Kidney glomerular epithelial cell (primary cell): ENCODE measurements at places on chromosomes 4 and X.

GRCh38 chrX:132068405-132068804 lies 45.3 kb downstream of the STK26 start:
- no peak for DNase-seq

DNA sequence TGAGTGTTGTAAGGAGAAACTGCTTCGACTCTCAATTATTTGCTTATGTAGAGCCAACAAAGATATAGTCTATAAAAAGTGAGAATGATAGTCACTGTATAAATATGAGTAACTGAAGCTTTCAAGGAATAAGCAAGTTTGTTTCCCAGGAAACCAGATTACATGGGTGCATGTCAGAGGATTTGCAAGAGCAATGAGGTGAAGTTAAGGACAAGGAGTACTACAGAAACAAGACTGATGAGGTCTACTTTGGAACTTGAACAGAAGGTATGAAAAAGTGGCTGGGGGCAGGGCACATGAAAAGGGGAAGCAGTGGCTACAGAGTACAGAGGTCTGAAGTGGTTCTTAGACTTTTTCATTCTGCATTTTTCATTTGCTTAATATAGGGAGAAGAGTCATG lies 321.0 kb upstream of the CXXC4 start:
- no peak for DNase-seq

GRCh38 chr4:153798901-153799693 lies 10.2 kb upstream of the SFRP2 start:
- DNase-seq, result no peak

- DNase-seq, result no peak
These were observed 121.6 kb upstream of the EPHA5 start for GRCh38 chr4:65791812-65792308.

GRCh38 chrX:3166670-3167455 lies 125.6 kb downstream of the ARSF start:
- no peak for DNase-seq

DNA sequence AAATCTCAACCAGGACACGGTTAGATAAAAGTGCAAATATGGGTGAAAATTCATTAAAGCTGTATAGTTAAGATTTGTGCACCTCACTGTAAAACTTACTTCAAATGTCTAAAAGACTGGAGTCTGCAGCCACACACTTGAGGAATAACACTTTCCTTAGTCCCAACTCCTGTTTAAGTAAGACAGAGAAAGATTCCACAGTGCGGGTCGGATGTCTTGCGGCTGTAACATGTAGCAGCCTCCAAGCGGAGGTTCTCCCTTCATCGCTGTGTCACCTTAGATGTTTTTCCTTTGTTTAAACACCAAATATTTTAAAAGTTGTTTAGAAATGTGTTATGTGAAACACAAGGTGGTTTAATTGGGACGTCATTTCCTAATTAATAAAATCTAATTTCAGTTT lies 905 bp upstream of the MAEA start:
- DNase-seq, result peak; percentile 36

GRCh38 chr4:2220016-2220630 lies 21.8 kb downstream of the HAUS3 start:
- peak; percentile 46 for DNase-seq

DNA sequence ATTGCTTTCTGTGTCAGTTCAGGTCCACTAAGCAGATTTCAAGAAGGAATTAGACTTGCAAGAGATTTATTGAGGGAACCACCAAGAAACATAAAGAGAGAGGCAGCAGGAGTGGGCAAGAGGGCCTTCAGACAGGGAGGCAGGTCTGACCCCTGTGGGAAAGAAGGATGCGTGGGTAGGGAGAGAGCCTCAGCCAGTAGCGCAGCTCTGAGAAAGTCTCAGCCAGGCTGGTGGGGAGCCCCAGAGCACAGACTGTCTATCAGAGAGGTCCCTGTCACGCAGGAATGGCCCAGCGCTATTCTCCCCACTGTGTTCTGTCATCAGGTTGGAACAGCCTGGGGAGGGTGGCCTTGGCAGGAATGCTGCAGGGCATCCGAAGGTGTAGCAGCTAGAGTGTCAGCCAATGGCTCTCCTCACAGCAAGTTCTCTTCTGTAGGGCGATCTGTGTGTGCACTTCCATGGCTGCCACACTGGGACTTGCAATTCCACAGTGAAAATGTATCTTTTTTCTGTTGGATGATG lies 48.0 kb downstream of the OTC start:
- no peak for DNase-seq

- DNase-seq, result peak; percentile 31
These were observed 21.1 kb downstream of the ACOX3 start for GRCh38 chr4:8419222-8420041.

DNA sequence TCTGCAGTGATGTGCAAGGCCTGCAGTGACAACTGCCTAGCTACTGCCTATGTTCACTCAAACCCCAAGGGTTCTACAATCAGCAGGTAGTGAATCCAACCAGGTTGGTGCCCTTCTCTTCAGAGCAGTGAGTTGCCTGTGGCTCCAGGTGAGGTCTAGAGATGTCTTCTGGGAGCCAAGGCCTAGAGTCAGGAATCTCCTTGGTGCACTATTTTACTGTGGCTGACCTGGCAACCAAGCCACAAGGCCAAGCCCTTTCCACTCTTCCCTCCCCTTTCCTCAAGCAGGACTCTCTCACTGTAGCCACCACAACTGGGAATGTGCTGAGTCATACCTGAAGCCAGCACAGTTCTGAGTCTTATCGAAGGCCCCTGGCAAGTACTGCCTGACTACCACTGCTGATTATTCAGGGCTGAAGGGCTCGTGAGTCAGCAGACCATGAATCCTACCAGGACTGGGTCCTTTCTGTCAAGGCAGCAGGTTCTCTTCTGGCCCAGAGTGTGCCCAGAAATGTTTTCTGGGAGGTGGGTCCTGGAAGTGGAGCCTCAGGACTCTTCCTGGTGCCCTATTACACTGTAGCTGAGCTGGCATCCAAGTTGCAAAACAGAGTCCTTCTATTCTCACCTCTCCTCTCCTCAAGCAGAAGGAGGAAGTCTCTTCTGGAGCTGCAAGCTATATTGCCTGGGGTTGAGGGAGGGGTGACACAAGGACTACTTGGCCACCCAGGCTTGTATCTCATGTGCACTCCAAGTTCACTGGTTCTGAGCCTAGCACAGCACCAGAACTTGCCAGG lies 111.6 kb downstream of the BTC start:
- DNase-seq, result peak; percentile 96

DNA sequence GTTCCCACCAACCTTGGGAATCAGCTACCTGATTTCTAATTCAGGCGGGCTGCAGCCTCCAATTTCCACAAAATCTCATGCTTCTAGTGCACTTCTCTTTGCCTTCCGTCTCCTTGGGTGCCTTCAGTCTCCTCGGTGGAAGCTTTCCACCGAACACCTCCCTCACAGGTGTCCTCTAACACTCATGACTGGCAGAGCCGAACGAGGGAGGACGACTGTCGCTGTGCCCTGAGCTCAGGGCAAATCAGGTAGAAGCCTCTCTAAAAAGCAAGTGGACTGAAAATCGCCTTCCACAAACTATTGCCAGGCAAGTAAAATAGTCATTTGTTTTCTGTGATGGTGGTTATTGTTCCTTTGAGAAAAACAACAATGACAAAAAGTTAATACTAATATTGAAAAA lies 176.1 kb upstream of the PPARGC1A start:
- no peak for DNase-seq

- no peak for DNase-seq
These were observed 47.2 kb downstream of the FGFBP1 start for GRCh38 chr4:15891312-15891711.

- DNase-seq, result no peak
These were observed 192.2 kb upstream of the TLL1 start for GRCh38 chr4:165680821-165681220.

DNA sequence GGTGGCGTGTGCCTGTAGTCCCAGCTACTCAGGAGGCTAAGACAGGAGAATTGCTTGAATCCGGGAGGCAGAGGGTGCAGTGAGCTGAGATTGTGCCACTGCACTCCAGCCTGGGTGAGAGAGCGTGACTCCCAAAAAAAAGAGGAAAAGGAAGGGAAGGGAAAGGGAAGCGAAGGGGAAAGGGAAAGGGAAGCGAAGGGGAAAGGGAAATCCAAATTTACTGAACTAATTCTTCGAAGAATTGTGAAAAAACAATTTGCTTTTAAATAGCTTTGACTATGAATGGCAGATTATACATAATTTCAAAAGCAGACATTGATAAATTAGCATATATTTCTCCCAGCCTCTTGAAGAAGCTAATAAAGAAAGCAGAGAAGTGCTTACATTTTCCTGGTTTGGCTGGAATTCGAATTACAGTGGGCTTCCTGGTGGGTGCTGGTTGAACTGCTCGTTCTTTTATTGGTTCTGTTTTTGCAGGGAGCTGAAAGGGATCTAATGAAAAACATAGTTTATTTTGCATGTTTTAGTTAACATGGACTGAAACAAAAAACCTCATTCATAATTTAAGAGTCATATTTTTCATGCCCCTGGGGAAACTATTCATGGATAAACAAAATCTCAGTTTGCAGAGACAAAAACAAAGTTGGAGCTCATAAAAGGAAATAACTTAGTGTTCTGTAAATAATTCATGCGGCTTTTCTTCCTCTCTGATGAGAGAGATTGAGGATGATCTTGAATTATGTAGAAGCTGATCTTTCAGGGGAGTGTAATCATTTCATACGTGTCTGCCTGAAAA lies 66.0 kb downstream of the RPS3A start:
- DNase-seq, result no peak

- no peak for DNase-seq
These were observed 2.1 kb downstream of the GAB3 start for GRCh38 chrX:154748712-154749339.

- DNase-seq, result peak; percentile 30
These were observed at the start of gene SH3BP2 for GRCh38 chr4:2792711-2793585. SH3BP2 (plus strand) TSS chr4:2793085; CDS start chr4:2820618, 27,533 bp downstream.

GRCh38 chrX:113157496-113157895 lies 316.9 kb upstream of the AMOT start:
- no peak for DNase-seq

- no peak for DNase-seq
These were observed 1314.0 kb downstream of the PCDH19 start for GRCh38 chrX:99095965-99096635.

GRCh38 chrX:8484360-8484949 lies 19.8 kb downstream of the VCX3B start:
- no peak for DNase-seq

DNA sequence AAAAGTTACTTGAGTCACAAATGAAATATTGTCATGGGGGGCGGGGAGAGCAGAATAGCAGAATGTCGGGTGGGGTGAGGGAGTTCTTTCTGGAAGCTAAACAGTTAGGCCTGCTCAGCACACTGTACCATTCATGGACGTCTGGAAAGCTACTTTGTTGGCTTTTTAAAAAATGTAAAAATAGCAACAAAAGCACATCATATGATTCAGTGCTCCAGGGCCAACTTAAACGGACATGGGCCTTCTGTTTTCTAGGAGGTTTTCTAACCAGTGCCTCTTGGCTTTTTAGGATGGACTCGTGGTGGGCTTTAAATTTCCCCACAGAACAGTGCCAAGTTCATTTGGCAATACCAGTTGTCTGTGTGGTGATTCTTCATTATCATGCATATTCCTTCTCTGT lies 57.4 kb upstream of the CLCN4 start:
- no peak for DNase-seq

DNA sequence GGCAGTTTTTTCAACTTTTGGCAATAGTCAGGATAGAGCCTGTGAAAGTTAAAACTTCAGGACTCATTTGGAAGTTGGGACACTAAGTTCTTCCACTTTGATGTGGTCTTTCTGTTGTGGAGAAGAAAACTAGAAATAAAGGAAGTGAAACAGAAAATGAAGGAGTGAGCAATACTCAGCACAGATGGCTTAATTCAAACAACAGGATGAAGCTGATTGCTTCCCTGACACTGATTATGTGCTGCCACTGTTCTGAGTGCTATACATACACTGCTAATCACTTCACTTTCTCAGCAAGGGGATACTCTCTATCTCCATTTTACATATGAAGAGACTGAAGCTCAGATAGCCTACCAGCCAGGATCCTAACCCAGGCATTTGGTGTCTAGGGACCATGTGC lies 235.1 kb upstream of the CPEB2 start:
- no peak for DNase-seq

- DNase-seq, result no peak
These were observed 271.3 kb upstream of the FAT4 start for GRCh38 chr4:125043486-125043885.

GRCh38 chrX:26414534-26414933 lies 198.6 kb downstream of the MAGEB5 start:
- no peak for DNase-seq

- no peak for DNase-seq
These were observed 182.2 kb downstream of the PACRGL start for GRCh38 chr4:20882500-20882899.

DNA sequence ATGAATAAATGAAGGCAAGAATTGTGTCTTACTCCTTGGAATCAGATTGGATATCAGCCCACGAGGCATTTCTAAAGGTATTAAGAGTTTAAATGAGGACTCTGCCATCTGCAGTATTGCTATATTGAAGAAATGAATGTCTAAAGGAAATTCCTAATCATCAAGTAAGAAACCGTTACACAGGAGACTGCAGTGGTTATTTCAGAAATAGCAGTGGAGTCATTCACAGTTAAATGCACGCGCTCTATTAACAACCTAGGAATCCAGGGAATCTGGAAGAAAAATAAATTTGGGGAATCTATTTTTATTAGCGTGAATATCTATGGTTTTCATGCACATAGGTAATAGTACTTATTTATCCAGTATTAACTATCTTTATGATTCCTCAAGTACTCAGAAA lies 334.2 kb downstream of the TENM3 start:
- DNase-seq, result peak; percentile 16

DNA sequence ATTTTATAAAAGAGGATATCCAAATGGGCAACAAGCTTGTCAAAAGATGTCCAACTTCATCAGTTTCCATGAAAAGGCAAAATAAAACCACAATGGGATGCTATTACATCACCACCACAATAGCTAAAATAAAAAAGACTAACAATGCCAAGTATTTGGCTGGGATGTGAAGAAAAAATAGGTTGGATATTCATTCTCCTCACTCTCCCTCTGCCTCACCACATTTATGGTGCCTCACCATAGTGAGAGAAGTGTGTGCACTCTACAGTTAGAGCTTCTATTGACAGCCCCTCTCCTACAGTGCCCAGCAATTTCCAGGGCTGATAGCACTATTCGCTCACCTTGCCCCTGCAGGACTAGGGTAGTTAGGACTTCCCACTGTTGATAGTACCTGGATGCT lies 25.5 kb downstream of the VEGFC start:
- no peak for DNase-seq

- peak; percentile 2 for DNase-seq
These were observed 163.2 kb upstream of the SPANXC start for GRCh38 chrX:141405486-141405852.

GRCh38 chrX:9848718-9849479 lies 62.7 kb downstream of the SHROOM2 start:
- peak; percentile 34 for DNase-seq

DNA sequence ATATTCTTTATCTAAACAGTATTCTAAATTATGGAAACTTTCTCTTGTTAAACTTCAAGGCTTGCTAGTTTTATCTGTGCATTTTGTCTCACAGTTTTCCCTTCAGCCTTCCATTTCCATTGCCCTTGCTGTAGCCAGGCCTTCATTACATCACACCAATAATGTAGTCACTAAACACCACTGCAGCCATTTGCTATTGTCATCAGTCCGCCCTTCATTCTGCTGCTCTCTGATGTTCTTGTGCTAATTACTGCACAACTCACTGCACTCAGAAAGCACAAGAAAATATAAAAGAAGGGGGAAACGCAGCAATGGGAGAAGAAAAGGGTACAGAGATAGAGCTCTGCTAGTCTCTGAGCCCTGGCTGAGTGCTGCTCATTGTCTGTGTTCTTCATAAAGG lies 239.6 kb upstream of the FSTL5 start:
- DNase-seq, result no peak

GRCh38 chr4:124152132-124152531 lies 560.4 kb downstream of the ANKRD50 start:
- no peak for DNase-seq

GRCh38 chr4:83498187-83498586 lies 13.3 kb upstream of the ABRAXAS1 start:
- no peak for DNase-seq
